H1 (cell line): ENCODE measurements at places on chromosomes 2 and 18.

- peaks cover 4% of the 10 kb centered on the region; the same call in 1 of the 2 replicates for H3K4me1 ChIP-seq
- H3K4me3 ChIP-seq = no peak overlapping the region
These were observed 1.6 kb upstream of the SNED1 start for GRCh38 chr2:240996834-240997140.

DNA sequence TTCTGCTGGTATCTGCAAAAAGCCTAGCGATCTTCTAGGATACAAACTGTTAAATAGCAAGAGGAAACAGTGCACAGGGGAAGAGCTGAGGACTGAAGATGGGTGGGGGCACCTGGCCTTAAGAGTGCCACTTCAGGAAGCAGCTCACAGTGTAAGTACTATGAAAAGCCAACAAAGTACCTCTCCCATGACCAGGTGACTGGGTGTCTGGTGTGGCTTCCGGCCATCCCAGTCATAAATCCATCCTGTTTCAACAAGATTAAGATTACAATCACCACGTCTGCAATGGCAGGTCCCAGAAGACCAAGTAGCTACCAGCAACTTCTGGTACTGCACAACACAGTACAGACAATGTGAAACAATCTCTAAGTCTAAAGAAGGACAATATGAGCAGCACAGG is 15.9 kb downstream of the ERFE start:
- H3K36me3 ChIP-seq = peaks cover 52% of the 10 kb centered on the region
- H3K27me3 ChIP-seq = no peaks in the 10 kb centered on the region
- no peaks in the 10 kb centered on the region for H3K4me1 ChIP-seq
- no peak overlapping the region for H3K4me3 ChIP-seq
- DNase-seq = no peak

- H3K36me3 ChIP-seq = peaks cover 60% of the 10 kb centered on the region
- H3K4me1 ChIP-seq = no peaks in the 10 kb centered on the region
- no peak overlapping the region for H3K4me3 ChIP-seq
- H3K27me3 ChIP-seq = no peaks in the 10 kb centered on the region
- no peak for DNase-seq
These were observed 47.8 kb upstream of the GPR75 start for GRCh38 chr2:53907582-53907981.

- DNase-seq = no peak
- H3K4me3 ChIP-seq = no peak overlapping the region
- peaks cover 15% of the 10 kb centered on the region for H3K4me1 ChIP-seq
- no peak overlapping the region for H3K27ac ChIP-seq
- no peaks in the 10 kb centered on the region for H3K36me3 ChIP-seq
- H3K27me3 ChIP-seq = no peaks in the 10 kb centered on the region
These were observed 76.1 kb downstream of the MBP start for GRCh38 chr18:77056344-77057005.

GRCh38 chr2:142857256-142858164 is 20.0 kb upstream of the KYNU start:
- H3K27me3 ChIP-seq = no peaks in the 10 kb centered on the region
- H3K27ac ChIP-seq = no peak overlapping the region
- H3K36me3 ChIP-seq = no peaks in the 10 kb centered on the region
- no peak for DNase-seq

- H3K27ac ChIP-seq = no peak overlapping the region
- no peak overlapping the region for H3K4me3 ChIP-seq
- H3K27me3 ChIP-seq = no peaks in the 10 kb centered on the region
These were observed 471.4 kb downstream of the DCDC2C start for GRCh38 chr2:4174796-4175195.

- H3K4me3 ChIP-seq = no peak overlapping the region
- H3K4me1 ChIP-seq = peaks cover 17% of the 10 kb centered on the region
- H3K36me3 ChIP-seq = no peaks in the 10 kb centered on the region
- H3K27ac ChIP-seq = no peak overlapping the region
These were observed 24.0 kb downstream of the TMEM177 start for GRCh38 chr2:119702918-119703401.

GRCh38 chr2:80893711-80894110 is 589.2 kb upstream of the LRRTM1 start:
- no peaks in the 10 kb centered on the region for H3K36me3 ChIP-seq
- no peaks in the 10 kb centered on the region for H3K27me3 ChIP-seq
- H3K4me1 ChIP-seq = no peaks in the 10 kb centered on the region
- H3K4me3 ChIP-seq = no peak overlapping the region
- no peak for DNase-seq

- H3K4me1 ChIP-seq = no peaks in the 10 kb centered on the region
- H3K27me3 ChIP-seq = no peaks in the 10 kb centered on the region
- no peak overlapping the region for H3K27ac ChIP-seq
- no peak for DNase-seq
- H3K4me3 ChIP-seq = no peak overlapping the region
These were observed 31.3 kb downstream of the ACKR3 start for GRCh38 chr2:236600892-236601291.

DNA sequence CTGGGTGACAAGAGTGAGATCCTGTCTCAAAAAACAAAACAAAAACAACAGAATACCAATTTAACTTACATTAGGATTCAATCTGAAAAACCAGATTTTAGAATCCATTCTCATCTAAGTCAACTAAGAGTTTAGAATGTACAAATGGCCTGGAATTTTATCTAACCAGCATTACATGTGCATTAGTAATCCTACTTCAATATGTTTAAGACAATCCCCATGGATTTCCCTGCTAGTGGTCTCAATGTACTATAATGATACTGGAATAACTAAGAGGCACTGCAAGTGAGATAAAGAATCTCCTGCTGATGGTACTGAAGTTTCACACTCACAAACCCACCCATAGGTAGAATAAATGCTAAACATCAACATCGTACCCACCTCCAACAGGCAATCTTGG is 53.9 kb upstream of the DNER start:
- no peak overlapping the region for H3K27ac ChIP-seq
- H3K4me1 ChIP-seq = no peaks in the 10 kb centered on the region
- no peaks in the 10 kb centered on the region for H3K27me3 ChIP-seq
- H3K4me3 ChIP-seq = no peak overlapping the region
- DNase-seq = no peak

DNA sequence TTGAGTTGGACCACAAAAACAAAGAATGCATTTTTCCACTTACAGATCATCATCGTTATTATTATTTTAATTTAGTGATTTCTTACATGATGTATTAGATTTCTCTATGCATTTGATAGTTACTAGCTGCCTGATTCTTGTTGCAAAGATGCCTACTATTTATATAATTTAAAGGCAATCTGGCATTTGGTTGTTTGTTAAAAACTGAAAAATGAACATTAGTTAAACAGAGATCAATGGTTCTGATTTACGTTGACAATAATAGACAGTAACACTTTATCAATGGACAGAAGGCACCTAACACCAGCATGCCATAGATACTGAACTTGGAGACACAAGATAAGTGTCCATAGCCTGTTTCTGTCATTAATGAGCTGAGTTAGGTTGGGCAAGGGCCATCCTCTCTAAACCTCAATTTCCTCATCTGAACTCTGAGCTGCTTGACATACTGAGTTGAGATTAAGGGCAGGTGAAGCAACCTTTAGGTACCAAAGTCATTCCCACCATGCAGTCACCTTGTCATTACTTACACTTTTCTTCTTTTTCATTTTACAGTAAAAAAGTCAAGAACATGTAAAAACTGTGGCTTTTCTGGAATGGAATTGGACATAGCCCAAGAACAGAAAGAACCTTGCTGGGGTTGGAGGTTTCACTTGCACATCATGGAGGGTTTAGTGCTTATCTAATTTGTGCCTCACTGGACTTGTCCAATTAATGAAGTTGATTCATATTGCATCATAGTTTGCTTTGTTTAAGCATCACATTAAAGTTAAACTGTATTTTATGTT is 3.1 kb downstream of the CCL20 start:
- no peak for DNase-seq
- H3K4me1 ChIP-seq = peaks cover 3% of the 10 kb centered on the region; the same call in 1 of the 2 replicates
- H3K36me3 ChIP-seq = no peaks in the 10 kb centered on the region
- no peak overlapping the region for H3K4me3 ChIP-seq
- H3K27ac ChIP-seq = no peak overlapping the region
- no peaks in the 10 kb centered on the region; the same call in 1 of the 2 replicates for H3K27me3 ChIP-seq

DNA sequence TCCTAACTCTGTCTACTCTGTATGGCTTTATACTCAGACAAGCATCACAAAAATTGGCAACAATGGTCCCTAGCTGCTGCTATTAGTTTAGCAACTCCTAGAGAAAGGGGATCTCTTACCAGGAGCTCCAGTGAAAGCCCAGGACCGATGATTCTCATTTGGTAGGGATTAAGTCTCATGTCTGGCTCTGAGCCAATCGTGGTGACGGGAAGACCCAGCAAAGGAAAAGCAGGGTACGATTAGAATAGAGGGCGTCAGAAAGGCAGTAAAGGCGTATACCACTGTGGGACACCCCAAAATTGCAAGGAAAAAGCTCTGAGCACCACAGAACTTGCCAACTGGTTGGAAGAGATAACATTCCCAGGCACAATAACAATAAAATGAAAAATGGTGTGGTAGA is 129.5 kb downstream of the MTCL1 start:
- H3K4me1 ChIP-seq = no peaks in the 10 kb centered on the region
- peaks cover under 1% of the 10 kb centered on the region; the same call in 1 of the 2 replicates for H3K36me3 ChIP-seq
- no peak for DNase-seq
- H3K27me3 ChIP-seq = no peaks in the 10 kb centered on the region; the same call in 1 of the 2 replicates
- no peak overlapping the region for H3K27ac ChIP-seq

GRCh38 chr2:19073522-19073921 is 284.9 kb downstream of the OSR1 start:
- H3K4me1 ChIP-seq = 0 out of 2 replicates have a peak, but pooled peaks cover 3% of the 10 kb centered on the region
- no peak overlapping the region for H3K4me3 ChIP-seq
- no peaks in the 10 kb centered on the region for H3K27me3 ChIP-seq
- peak; percentile 51 for DNase-seq

GRCh38 chr2:69975853-69976462 is 14.5 kb upstream of the ASPRV1 start:
- H3K27me3 ChIP-seq = no peaks in the 10 kb centered on the region
- H3K36me3 ChIP-seq = no peaks in the 10 kb centered on the region
- no peak overlapping the region for H3K4me3 ChIP-seq
- no peak for DNase-seq
- no peak overlapping the region for H3K27ac ChIP-seq

DNA sequence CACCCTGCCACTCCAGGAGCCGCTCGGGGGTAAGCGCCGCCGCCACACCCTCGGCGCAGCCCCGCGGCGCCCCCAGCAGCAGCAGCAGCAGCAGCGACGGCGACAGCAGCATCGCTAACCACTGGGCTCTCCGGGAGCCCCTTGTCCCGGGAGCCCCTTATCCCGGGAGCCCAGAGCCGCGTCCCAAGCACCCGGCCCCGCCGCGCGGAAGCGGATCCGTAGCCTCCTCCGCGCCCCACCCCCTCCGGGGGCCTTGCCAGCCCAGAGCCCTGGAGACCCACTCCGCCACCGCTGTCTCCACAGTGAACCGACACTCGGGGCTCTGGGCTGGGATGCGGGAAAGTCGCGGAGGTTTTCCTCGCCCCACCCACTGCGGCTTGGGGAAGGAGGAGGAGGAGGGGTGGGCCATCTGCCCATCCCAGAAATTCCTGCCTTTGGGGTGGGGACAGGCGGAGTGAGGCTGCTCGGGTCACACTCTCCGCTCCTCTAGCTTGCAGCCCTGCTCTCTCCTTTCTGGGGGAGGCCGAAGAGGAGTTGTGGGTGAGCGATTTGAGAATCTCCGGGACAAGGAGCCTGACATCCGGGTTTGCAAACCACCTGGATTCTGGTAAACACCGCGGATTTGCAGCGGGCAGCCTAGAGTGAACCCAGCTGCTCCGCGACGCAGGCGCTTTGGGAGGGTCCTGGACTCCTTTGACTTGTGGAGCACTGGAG is at the start of gene PLA2R1:
Gene PLA2R1, minus strand, starts transcription at position 324 of the 714 bp plus-strand sequence. Its CDS starts 212 bp downstream, at position 112.
- no peak within 1 kb of the TSS for H3K27ac ChIP-seq
- H3K4me3 ChIP-seq = peak within 1 kb of the TSS; percentile 62
- DNase-seq = no peak
- peaks cover 17% of the 10 kb centered on the region for H3K27me3 ChIP-seq

GRCh38 chr18:25825056-25825455 is 265.4 kb downstream of the SS18 start:
- no peaks in the 10 kb centered on the region for H3K4me1 ChIP-seq
- H3K27me3 ChIP-seq = no peaks in the 10 kb centered on the region
- H3K4me3 ChIP-seq = no peak overlapping the region
- no peak for DNase-seq
- H3K36me3 ChIP-seq = no peaks in the 10 kb centered on the region

DNA sequence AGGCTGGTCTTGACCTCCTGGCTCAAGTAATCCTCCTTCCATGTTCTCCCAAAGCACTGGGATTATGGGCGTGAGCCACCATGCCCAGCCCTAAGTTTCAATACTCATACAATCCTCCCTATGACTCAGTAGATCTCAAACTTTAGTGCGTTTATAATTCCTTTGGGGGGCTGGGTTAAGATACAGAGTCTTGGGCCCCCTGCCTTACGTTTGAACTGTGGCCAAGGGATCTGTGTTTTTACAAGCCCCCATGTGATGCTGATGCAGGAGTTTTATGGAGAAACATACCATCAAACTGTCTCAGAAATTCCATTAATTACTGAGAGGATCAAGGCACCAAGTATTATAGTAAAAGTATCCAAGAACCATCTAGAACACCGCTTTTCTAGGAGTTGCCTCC is 38.2 kb upstream of the FAM136A start:
- no peaks in the 10 kb centered on the region for H3K4me1 ChIP-seq
- H3K4me3 ChIP-seq = no peak overlapping the region
- no peak overlapping the region for H3K27ac ChIP-seq

DNA sequence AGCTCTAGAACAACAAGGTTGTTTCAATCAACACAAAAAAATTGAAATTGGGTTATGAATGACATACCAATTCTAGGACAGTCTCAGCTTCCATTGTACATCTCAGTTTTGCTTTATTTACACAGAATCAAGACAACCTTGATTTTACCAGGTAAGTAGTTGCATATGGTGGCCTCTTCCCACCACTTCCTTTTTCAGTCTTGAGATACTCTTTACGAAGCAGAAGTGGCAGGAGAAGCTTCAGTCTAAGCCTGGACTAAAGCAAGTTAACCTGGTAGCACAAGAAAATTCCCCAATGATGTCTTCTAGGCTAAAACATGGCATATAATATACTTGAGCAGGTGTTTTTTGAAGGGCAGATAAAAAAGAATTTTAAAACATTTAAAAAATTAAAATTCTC is 10.7 kb upstream of the FAM136A start:
- no peaks in the 10 kb centered on the region for H3K36me3 ChIP-seq
- H3K27ac ChIP-seq = no peak overlapping the region
- no peaks in the 10 kb centered on the region for H3K27me3 ChIP-seq
- DNase-seq = no peak

GRCh38 chr2:36329746-36330472 is 25.7 kb upstream of the CRIM1 start:
- no peak overlapping the region for H3K4me3 ChIP-seq
- H3K27me3 ChIP-seq = no peaks in the 10 kb centered on the region
- H3K27ac ChIP-seq = no peak overlapping the region
- no peaks in the 10 kb centered on the region for H3K36me3 ChIP-seq

DNA sequence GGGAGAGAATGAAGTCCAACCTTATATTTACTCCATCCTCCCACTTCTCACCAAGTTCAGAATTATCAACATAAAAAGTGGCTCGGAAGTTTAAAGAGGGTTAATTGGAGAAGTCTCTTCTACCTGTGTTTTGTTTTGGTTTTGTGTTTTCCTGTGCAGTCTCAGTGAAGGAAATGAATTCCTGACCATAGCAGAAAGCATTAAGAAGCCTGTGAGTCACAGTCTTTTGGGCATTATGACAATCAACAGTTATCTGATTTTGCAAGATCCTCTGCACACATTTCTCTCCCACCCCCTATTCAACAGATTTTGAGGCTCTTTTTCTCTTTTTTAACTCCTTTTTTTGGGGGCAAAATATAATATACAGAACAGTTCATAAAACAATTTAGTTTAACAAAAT is 8.6 kb upstream of the RPL37A start:
- no peak overlapping the region for H3K4me3 ChIP-seq
- DNase-seq = no peak
- no peaks in the 10 kb centered on the region for H3K4me1 ChIP-seq
- H3K36me3 ChIP-seq = no peaks in the 10 kb centered on the region
- H3K27ac ChIP-seq = no peak overlapping the region
- H3K27me3 ChIP-seq = no peaks in the 10 kb centered on the region
